ENCODE measurements at places on chromosomes 16 and 17.

DNA sequence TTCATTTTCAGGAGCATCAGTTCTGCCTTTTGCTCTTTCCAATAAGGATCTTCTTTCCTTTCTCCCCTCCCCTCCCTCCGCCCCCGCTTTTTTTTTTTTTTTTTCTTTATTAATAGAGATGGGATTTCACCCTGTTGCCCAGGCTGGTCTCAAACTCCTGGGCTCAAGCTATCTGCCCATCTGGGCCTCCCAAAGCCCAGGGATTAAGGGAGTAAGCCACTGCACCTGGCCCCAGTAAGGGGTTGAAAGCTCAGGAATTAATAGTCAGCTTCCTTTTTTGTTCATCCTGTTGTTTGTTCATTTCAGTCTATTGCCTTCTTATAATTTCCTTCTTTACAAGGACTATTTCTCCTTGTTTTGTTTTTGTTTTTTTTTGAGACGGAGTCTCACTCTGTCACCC lies 7.9 kb upstream of the C17orf58 start:
- DNase-seq, result no peak

GRCh38 chr17:76737676-76738467 lies at the start of gene MFSD11:
TSS of gene MFSD11 (plus strand) at chr17:76738119. CDS start at chr17:76738353, 234 bp downstream.
- DNase-seq, result peak; percentile 96

DNA sequence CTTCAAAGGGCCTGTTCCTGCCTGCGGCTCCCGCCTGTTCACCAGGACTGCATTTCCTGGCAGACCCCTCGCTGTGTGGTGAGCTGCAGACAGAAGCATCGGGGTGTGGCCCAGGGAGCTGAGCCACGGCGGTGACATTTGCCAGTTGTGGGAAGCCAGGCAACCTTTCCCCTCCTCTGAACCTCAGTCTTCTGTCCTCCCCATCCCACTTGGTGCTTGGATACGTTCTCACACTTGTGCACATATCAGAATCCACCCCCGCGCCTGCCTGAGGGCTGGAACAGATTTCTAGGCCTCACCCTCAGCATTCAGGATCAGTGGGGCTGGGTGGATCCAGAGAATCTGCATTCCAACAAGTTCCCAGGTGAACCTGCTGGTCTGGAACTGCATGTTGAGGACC lies 63.5 kb downstream of the CRISPLD2 start:
- DNase-seq, result no peak

GRCh38 chr16:79897453-79898146 lies 297.1 kb upstream of the MAF start:
- peak; percentile 10 for DNase-seq

DNA sequence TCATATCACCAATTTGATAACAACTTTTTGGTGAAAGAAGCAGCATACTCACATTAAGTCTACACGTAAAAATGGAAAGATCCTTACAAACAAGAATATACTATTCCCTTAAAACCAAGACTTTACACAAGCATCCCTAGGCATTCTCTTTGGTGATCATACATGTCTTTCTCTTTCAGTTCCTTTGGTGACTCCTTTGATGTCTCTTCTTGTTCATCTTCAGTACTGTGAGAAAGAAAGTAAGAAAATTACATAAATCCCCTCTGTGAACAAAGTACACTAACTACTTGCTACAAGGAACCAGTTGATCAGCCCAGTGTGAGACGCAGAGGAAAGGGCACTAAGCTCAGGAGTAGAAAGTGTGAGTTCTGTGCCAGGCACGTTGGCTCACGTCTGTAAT lies 59.6 kb upstream of the MTMR4 start:
- DNase-seq, result no peak

GRCh38 chr17:55175788-55176427 lies 88.9 kb upstream of the HLF start:
- no peak for DNase-seq

GRCh38 chr16:81554979-81555378 lies 110.4 kb downstream of the CMIP start:
- no peak for DNase-seq

- DNase-seq, result no peak
Measured at GRCh38 chr16:24734382-24734781, 4.9 kb downstream of the TNRC6A start.

DNA sequence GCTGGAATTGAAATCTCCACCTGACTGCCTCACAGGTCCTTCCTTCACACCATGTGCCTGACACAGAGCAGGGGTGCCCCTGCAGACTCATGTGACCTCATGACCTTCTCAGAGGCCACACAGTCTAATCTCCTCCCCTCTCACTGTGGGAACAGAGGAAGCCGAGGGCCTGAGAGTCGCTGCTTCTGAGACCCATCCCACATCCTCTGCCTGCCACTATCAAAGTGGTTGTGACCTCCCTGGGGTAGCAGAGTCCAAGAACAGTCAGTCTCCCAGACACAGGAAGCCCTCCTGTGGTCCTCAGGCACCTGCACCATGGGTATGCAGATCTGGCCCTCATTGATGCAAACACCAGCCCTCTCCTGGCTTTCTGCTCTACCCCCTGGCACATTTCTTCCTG lies 78.5 kb downstream of the RAB11FIP4 start:
- DNase-seq, result no peak

DNA sequence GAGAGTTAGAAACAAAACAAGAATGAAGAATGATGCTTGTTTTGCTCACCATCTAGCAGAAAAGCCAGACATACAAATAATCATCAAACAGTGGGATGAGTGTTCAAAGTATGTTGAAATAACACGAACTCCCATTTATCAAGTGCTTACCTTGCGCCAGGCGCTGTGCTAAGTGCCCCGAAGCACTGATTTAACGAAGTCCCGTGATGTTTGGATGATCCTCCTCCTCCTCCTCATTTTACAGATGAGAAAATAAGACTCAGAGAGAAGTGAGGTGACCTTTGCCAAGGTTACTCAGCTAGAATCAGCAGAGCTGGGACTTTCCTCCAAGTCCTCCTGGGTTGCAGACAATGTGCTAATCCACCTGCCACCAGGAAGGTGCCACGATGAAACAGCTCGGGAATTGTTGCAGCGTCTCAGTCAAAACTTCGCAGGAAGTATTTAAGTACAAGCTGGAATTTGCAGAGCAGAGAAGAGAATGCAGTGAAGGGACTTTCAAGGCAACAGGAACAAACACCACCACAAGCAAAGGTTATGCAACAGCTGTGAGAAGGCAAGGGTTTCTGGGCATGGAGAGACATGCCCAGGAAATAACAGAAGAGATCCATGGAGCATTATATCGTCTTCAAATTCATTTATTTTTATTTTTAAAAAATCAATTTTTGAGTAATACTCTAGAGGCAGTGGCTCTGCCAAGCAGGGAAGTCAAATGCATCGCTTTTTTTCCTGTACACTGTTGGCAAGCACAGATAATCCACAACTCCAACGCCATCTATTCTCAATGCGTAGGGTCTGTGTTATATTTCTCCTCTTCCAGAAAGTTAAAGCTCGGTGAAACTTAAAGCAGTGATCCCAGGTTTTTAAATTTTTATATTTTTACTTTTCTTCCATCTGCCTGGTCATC lies 11.1 kb downstream of the PRCD start:
- DNase-seq, result no peak

All from pancreas (tissue), 10 donors.